Kidney epithelial cell (primary cell): ENCODE measurements at places on chromosomes 4 and X. TPM values are rescaled to one million over a fixed set of nuclear protein-coding genes. Genes with fewer than 3 reads are reported as not detected.

- DNase-seq, result no peak
Observed at GRCh38 chr4:2943364-2944090, 19.7 kb downstream of the NOP14 start.

PSAPL1 gene
- not detected in 2 replicates for total RNA-seq

GRCh38 chrX:104310090-104310489 lies 55.4 kb upstream of the ESX1 start:
- DNase-seq, result no peak

GAGE2A gene
- total RNA-seq, result not detected in 2 replicates

GPR50 gene
- total RNA-seq, result not detected in 2 replicates

- no peak for DNase-seq
Observed at GRCh38 chr4:186248643-186249042, 17.3 kb upstream of the F11 start.

- no peak for DNase-seq
Observed at GRCh38 chr4:11286533-11286932, 142.2 kb downstream of the HS3ST1 start.

DNA sequence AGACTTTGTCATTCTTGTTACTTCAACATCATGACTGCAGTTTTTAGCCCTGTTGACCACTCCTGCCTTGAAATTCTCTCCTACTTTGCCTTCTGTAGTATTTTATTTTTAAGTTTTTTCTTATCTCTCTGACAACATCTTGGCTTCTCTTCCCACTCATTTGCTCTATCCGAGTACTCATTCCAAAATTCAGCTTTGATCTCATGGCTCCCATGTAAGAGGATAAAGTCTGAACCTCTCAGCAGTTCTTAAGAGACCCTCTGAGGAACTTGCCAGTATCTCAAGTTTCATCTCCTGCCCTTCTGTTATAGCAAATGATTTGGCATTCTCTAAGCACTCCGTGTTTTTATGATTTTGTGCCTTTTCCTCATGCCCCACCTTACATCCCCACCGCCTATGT lies 67.7 kb downstream of the GALNT7 start:
- DNase-seq, result no peak

DNA sequence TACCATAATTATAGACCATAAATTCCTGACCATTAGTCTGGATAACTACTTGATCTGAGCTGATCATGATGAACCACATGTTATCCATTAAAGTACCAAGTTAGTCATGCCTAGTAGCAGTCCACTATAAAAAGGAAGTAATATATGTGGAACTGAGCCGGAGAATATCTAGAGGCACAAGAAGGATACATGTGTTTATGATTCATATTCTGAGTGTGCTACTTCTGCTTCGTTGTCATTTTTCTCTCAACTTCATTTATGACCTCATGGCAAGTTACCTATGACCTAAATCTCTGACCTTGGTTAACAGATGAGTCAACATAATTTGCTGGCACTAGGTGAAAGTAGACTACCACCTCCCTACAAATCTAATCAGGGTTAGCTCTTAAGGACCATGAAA lies 56.5 kb upstream of the ANKRD17 start:
- no peak for DNase-seq
